ENCODE measurements at places on chromosomes 16 and 17. TPM values are rescaled to one million over a fixed set of nuclear protein-coding genes. Genes with fewer than 3 reads are reported as not detected.
A peak's percentile ranks its signal among the peaks of the same experiment; 100 is the strongest.

DNA sequence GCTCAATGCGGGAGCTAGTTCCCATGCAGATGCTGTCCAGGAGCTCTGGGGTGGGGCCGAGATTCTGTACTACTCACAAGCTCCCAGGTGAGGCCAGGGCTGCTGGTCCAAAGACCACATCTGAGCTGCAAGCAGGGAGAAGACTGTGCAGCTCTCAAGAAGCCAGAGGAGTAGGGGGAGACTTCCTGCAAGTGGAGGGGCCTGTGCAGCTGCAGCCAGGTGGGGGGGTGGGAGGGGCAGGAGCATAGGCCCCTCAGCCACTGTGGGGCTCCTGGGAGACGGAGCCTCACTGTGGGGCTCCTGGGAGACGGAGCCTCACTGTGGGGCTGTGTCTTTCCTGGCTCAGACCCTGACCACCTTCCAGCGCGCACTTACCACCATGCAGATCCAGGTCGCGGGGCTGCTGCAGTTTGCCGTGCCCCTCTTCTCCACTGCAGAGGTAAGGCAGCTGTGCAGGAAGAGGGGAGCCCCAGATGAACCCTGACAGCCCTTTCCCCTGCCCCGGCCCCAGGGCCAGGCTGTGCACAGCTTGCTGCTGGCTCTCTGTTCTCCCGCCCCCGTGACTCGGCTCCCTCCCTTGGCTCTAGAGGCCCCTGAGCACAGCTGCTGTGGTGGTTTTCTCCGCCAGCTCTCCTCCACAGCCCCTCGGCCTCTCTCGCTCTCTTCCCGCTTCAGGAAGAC lies 24.3 kb upstream of the DNAI2 start:
- H3K36me3 ChIP-seq: no peaks in the 10 kb centered on the region
- H3K27ac ChIP-seq: no peak overlapping the region
- no peaks in the 10 kb centered on the region for H3K27me3 ChIP-seq
- H3K4me3 ChIP-seq: no peak overlapping the region

- H3K27me3 ChIP-seq: no peaks in the 10 kb centered on the region
- no peak overlapping the region for H3K4me3 ChIP-seq
- H3K36me3 ChIP-seq: no peaks in the 10 kb centered on the region
- no peaks in the 10 kb centered on the region for H3K4me1 ChIP-seq
Observed at GRCh38 chr16:89035669-89036570, 57.7 kb upstream of the ACSF3 start.

DNA sequence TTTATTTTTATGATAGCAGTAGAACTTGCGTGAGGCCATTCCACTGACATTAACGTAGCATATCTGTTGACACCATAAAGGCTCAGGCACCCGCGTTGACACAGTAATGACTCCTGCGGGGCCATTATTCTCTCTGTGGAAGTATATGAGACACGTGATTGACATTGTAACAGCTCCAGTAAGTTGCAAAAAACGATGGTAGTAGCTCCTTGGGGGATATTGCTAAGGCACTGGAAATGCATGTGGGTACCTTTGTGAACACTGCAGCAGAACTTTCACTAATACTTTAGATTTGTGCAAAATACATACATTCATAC lies 918.8 kb upstream of the CDH8 start:
- no peak for DNase-seq
- H3K4me1 ChIP-seq: no peaks in the 10 kb centered on the region
- no peak overlapping the region for H3K4me3 ChIP-seq
- no peak overlapping the region for H3K27ac ChIP-seq
- no peaks in the 10 kb centered on the region for H3K27me3 ChIP-seq
- H3K36me3 ChIP-seq: no peaks in the 10 kb centered on the region

DNA sequence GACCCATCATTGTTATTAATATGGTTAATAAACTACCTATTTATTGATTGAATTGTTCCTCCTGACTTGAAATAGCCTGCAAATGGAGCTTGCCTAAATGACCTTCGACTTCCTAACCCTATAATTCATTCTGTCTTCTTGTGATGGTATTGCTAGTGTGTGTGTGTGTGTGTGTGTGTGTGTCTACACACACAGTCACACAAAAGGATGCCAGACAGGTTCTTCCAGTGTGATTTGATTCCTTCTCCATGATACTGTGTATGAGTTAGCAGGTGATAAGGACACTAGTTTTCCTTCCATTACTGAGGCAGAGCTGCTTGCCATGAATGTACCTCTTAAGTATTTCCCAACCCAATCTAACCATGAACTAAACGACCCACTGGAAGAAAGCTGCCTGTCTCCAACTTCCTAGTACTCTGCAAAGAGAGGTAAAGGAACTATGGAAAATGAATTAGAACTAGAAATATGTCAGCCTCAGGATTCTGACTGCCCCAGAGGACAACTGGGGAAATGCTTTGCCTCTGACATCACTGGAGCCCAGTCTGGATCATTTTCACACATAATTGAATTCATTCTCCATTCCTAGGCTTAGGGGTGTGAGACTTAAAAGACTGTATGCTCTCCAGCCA lies 3.5 kb upstream of the CDC6 start:
- no peak for DNase-seq
- H3K27ac ChIP-seq: no peak overlapping the region
- peaks cover 2% of the 10 kb centered on the region for H3K4me1 ChIP-seq
- no peaks in the 10 kb centered on the region for H3K27me3 ChIP-seq
- H3K36me3 ChIP-seq: no peaks in the 10 kb centered on the region

- no peak for DNase-seq
- H3K36me3 ChIP-seq: no peaks in the 10 kb centered on the region
- no peak overlapping the region for H3K4me3 ChIP-seq
- H3K27ac ChIP-seq: no peak overlapping the region
- H3K4me1 ChIP-seq: peaks cover 1% of the 10 kb centered on the region
Observed at GRCh38 chr17:76867578-76868175, 527 bp upstream of the MGAT5B start.

GRCh38 chr16:67464565-67464964 lies 16.4 kb downstream of the ATP6V0D1 start:
- H3K36me3 ChIP-seq: no peaks in the 10 kb centered on the region
- no peak overlapping the region for H3K27ac ChIP-seq
- no peaks in the 10 kb centered on the region for H3K27me3 ChIP-seq
- DNase-seq: no peak

- no peak overlapping the region for H3K27ac ChIP-seq
- DNase-seq: no peak
- no peaks in the 10 kb centered on the region for H3K4me1 ChIP-seq
- no peaks in the 10 kb centered on the region for H3K36me3 ChIP-seq
Observed at GRCh38 chr17:21296097-21297025, 11.8 kb downstream of the MAP2K3 start.

DNA sequence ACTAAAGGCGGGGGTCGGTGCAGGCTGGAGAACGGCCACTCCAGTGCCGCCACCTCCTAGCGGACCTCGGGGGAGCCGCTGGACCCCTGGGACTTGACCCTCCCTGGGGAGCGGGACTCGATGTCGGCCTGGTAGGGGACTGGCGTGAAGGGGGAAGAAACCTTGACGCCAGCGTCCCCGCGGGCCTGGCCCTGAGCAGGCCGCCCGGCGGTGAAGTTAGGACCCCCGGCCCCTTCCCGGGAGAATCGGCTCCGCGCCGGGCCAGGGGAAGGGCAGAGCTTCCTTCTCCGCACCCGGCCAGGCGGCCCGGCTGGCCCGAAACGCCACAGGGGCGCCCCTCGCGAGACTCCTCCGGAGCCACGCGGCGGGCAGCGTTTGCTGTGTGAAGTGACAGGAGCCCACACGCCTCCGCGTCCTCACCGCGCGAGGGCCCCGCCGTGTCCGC lies 389 bp downstream of the DUS1L start:
- no peak for DNase-seq
- peaks cover 6% of the 10 kb centered on the region for H3K4me1 ChIP-seq
- no peaks in the 10 kb centered on the region for H3K27me3 ChIP-seq
- H3K36me3 ChIP-seq: no peaks in the 10 kb centered on the region

DNA sequence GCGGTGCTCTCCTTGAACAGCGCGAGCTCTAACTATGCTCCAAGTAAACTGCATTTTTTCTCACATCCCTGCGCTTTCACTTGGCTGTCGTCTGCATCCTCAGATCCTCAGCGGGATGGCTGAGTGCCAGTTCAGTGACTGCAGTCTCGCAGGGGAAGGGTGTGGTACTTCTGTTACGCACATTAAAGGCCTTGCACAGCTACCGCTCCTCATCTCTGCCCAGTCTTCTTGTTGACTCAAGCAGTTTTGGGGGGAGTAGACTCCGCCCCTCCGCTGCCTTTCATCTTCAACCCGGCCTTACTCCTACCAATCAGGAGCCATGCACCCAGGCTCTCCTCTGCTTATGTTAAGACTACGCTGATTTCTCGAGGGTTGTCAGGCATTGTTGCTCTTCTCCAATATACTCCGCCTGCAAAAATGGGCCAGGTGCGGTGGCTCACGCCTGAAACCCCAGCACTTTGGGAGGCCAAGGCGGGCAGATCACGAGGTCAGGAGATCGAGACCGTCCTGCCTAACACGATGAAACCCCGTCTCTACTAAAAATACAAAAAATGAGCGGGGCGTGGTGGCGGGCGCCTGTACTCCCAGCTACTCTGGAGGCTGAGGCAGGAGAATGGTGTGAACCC lies 10.0 kb downstream of the ATP5PD start:
- peak; percentile 73 for DNase-seq
- H3K36me3 ChIP-seq: no peaks in the 10 kb centered on the region
- peaks cover 2% of the 10 kb centered on the region for H3K4me1 ChIP-seq
- H3K27me3 ChIP-seq: no peaks in the 10 kb centered on the region

DNA sequence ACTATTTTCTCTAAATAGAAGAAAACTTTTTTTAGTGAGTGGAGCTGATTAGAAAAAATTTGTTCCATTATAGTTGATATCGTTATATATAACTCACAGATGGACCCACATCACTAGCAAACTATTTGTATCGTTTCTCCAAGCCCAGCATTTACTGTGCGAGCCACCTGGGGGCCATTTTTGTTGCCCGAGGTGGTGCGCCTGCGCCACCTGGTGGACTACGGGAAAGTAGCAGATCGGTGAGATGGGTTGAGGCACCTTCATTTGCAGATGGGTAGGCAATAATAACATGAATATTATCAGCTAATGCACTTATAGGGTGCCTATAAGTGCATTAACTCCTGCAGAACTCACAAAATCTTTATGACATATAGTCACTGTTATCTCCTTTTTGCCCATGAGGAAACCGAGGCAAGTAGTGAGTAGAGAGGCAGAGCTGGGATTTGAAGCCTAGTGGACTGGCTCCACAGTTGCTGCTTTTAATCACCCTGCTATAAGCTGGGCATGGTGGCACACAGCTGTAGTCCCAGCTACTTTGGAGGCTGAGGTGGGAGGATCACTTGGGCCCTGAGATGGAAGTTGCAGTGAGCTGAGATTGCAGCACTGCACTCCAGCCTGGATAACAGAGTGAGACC lies 23.2 kb upstream of the NTN1 start:
- no peak for DNase-seq
- no peaks in the 10 kb centered on the region for H3K4me1 ChIP-seq

NAA38 gene
- total RNA-seq: 82.8 TPM

NPIPA2 gene
- 8.1 TPM for total RNA-seq

CES5A gene
- not detected for total RNA-seq

PSMD11 gene
- 65.3 TPM for total RNA-seq

GAS7 gene
- total RNA-seq: 24.2 TPM

Data from ovary (tissue), 10 donors.